ENCODE measurements at places on chromosomes 1 and 21. TPM values are rescaled to one million over a fixed set of nuclear protein-coding genes. Genes with fewer than 3 reads are reported as not detected.

Gene C1orf94
- total RNA-seq: not detected

Gene MSH4
- total RNA-seq: 0.48 TPM

Gene OR10Z1
- total RNA-seq: not detected

Gene AKNAD1
- not detected for total RNA-seq

DNA sequence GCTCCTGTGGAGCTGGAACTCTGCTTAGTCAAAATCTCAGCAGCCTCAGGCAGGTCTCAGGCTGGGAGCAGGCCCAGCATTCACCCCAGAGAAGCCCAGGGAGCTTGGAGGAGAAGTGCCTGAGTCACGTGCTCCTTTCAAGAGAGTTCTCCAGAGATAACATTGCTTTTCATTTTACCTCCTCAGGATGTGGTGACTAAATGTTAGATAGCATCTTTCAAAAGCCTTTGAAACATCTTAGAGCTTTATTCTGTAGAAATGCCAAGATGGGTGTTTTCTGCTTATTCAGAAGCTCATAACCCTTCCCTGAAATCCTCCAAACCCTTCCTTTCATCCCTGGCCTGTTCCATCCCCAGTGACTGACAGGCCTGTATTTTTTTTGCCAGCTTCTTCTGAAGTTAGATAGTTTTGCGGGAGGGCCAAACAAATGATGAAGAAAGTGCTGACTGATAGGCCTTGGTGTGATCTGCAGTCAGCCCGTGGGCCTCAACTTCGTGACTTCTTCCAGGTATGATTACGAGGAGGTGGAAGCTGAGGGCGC, 58.0 kb downstream of the PGM1 start:
- no peak for DNase-seq

GRCh38 chr1:89527750-89528381, 3.2 kb downstream of the LRRC8B start:
- DNase-seq: no peak

GRCh38 chr1:201769966-201770365, 59.0 kb upstream of the IPO9 start:
- DNase-seq: no peak

- peak; percentile 53 for DNase-seq
Measured at GRCh38 chr1:178945763-178946266, 74.9 kb upstream of the ANGPTL1 start.

- DNase-seq: no peak
Measured at GRCh38 chr1:2267051-2267830, 39.1 kb downstream of the SKI start.

- DNase-seq: peak; percentile 71
Measured at GRCh38 chr1:1040004-1040991, 20.4 kb downstream of the AGRN start.

GRCh38 chr21:37245151-37245550, 22.0 kb downstream of the VPS26C start:
- DNase-seq: no peak

- no peak for DNase-seq
Measured at GRCh38 chr1:49200738-49201137, 424.0 kb upstream of the BEND5 start.

DNA sequence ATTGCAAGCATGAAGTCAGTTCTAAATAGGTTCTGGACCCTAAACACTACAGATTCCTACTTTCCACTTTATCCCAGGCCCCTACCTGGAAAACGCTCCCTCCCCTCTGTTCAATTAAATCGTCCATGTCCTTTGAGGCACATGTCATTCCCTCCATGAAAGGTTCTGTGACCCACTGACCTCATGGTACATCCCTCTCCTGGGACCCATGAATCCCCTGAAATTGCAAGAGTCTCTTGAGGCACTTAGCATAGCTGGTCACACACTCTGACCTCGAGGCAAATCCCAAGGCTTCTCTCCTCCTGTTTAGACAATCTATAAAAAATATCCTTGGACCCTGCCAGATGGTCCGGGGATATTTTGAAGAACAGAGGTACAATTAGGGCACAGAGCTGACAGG, 34.3 kb upstream of the KRTAP19-8 start:
- DNase-seq: no peak

DNA sequence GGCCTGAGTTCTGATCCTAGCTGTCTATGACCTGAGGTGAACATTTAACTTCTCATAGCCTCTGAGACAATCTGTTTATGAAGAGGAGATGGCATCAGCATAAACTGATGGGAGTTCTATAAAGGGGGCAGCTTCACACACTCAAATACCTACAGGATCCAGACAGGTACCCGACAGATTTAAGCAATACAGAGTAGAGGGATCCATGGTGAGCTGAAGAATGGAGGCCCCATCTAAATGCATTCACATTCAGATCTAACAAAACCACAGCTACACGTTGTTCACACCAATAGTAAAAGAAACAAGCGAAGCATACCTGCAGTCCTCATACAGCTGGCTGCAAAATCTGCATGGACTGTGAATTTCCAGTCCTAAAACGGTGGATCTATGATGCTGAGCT, 48.7 kb upstream of the ESRRG start:
- no peak for DNase-seq

DNA sequence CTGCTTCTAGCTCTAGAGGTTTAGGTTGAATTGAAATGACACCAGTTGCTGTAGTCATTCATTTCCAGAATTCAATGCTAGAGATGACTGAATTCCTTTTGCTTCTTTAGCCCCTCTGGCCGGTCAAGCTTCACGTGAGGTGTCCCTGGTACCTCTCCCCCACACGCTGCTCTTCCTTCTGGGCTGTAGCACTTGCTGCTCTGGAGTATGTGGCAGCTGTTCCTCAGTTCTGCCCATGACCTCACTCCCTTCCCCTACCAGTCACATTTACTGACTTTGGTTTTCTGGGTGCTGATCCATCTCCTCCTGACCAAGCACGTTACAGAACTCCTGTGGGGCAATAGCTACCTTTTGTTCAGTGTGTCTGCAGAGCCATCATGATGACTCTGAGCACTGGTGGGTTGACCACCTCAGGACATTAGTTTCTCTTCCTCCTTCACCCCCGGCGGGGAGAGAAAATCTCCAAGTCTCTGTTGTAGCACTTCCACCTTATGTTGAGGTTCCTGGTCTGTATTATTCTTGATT, 128.1 kb downstream of the HHAT start:
- no peak for DNase-seq

DNA sequence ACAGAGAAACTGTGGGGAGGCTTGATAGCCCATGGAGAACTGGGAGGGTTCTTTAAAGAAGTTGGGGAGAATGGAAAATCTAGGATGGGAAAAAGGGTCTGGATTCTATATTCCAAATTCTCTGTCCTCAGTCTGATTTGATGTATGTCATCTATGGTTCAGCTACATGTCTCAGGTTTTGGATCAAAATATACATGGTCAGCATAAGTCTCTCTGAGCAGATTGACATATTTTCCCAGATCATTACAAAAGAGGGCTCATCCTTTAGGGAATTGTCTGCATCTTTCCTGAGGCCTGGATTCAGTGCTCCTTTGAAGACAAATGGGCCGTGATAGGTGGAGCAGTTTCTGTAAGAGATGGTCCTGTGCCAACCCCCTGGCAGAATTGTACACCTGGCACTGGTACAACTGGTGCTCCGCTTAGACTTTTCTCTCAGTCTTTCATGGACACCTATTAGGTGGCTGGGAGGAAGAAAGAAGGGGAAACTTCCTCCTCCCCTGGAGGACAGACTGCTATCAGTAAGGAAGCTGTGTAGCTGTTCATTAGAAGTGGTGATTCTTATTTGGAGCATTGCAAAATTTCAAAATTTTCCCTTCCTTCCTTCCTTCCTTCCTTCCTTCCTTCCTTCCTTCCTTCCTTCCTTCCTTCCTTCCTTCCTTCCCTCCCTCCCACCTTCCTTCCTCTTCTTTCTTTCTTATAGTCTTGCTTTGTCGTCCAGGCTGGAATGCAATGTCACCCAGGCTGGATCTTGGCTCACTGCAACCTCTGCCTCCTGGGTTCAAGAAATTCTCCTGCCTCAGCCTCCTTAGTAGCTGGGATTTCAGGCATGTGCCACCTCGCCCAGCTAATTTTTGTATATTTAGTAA, 26.1 kb upstream of the RGL1 start:
- no peak for DNase-seq

DNA sequence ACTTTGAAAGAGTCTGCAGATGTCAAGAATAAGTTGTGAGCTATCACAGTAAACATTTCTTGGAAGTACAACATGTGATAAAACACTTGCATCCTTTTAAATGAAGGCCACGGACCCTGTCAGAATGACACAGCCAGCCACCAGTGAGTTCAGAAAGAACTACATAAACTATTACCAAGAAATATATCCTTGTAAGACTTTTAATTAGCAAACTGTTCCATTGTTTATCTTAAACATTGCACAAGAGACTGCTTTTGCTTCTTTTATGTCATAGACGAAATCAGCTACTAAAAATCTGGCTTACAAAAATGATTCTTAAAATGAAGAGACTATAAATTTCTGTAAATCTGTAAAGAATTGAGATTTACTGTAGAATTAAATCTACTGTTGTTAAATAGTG, 17.9 kb downstream of the LRRC7 start:
- no peak for DNase-seq

DNA sequence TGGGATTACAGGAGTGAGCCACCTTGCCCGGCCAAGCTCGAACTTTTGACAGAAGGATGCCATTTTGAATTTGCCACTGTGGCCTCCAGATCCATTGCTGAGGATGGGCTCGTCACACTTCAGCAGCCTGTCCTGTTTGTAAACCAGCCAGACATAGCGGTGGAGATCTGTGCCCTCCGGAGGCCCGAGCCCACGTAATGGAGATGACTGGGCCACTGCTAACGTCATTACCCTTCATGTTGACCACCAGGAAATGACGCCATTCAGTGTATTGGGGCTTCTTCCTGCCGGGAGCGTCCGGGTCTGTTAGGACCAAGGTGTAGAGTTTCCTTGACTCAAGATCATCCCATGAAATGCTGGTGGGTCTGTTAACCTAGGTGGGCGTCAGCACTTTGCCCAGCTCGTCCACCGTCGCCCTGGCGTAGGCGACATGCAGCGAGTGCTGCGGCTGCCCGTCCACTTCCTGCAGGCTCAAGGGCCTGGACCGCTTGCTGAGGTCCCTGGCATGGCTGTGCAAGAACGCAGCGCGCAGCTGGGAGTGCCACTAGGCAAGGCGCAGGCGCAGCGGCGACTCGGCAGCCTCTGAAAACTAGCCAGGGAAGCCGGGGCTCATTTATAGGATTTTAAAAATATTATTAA, 40.8 kb downstream of the PTPRC start:
- no peak for DNase-seq

- no peak for DNase-seq
Measured at GRCh38 chr1:244970236-244970743, 105.9 kb upstream of the HNRNPU start.

DNA sequence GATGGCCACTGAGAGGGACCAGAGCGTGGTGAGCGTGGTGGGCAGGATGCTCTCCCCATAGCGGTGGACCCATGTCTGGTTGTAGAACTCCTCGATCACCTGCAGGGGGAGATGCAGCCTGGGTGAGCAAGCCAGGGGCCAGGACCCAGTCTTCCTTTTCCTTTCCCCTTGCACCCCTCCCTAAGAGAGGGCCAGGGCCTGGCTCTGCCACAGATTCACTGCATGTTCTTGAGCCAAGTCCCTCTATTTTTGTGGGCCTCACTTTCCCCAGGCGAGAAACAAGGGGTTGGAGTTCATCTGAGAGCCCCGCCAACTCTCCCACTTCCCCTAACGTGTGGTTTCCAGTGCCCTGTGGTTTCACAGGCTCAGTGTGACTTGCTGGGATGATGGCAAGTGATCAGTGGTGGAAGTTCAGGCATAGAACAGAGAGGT, 27.5 kb downstream of the SLC2A1 start:
- no peak for DNase-seq

GRCh38 chr1:178262120-178262500, 168.2 kb downstream of the RASAL2 start:
- no peak for DNase-seq
